ENCODE measurements at places on chromosomes 1 and 21.

- DNase-seq: no peak
Observed at GRCh38 chr1:229984992-229985612, 81.9 kb upstream of the GALNT2 start.

DNA sequence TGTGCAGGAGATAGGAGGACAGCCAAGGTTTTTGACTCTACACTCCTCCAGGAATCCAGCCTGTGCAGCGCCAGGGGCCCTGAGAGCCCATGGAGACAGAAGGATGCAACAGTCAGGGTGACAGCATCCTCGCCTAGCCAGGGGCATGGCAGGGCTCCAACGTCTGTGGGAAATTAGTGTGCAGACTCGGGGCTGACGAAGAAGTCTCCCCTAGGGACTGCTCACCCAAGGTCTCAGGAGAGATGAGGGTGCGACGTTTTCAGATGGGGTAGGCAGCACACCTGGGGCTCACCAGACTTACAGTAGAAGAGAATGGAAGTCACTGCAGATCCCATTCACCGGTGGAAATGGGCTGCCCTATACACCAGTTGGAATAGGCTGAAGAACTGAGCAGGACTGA lies 241.7 kb downstream of the SETD4 start:
- no peak for DNase-seq

DNA sequence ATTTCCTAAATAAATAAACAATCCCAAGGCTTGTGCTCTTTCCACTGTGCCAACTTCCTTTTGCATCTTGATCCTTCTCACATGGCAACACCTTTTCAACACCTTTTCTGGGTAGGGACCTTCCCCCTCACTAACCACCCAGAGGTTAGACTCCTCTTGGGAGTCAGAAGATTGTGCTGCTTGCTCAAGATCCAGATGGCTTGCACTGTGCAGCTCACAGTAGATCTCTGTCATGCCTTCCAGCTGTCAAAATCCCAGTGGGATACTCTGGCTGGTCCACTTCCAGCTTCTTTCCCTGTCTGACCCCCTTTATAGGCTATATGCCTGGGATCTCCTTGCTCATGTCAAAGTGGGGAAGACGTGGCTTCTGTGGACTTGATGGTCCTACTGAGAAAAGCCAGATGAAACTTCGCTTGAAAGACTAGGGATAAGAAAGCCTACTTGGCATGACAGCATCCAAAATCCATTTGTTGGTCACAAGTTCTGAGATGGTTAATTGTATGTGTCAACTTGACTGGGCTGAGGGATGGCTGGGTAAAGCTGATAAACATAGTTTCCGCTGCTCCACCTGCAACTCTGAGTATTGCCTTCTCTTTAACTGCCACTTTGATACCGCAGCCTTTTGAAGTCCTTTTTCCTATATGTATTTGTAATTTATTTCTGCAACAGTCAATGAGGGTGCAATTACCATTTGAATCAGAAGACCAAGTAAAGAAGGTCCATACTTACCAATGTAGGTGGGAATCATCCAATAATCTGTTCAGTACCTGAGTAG lies 74.5 kb downstream of the S1PR1 start:
- DNase-seq: no peak

DNA sequence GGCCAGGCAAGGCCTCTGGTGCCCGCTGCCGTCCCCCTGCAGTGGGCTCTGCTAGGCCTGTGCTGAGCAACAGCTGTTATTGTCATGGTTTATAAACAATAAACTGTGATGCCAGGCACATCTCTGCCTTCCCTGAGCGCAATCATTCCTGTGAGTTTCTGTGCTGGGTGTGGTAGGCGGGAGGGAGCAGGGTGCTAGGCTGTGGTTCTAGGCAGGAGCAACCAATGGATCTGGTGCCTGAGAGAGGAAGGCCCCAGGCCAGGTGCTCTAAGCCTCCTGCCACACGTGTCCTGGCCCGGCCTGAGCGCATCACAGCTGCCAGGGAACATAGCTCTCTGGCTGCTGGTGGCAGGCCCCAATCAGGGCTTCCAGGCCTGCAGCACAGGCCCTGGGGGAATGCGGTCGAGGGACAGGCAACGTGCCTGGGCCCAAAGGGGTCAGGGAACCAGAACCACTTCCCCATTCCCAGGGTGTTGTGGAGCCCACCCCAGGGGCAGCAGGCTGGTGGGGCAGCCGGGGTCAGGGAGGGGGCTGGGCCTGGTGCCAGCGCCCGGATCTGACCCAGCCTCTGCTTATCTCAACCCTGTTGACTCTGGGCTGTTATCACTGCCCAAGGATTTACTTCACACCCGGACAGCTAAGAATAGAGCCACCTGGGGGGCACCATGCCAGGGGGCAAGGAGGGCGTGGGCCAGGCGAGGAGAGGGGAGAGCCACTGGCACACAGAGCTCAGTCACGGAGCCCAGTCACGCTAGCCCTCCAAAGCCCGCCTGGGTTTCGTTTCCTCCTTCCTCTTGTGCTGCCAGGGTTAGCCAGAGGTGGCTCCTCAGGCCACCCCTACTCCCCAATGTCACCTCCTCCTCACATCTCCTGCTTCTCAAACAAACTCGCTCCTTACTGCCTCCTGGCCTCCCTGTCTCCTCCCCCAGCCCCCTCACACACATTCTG lies 11.5 kb downstream of the TRIM46 start:
- DNase-seq: no peak

DNA sequence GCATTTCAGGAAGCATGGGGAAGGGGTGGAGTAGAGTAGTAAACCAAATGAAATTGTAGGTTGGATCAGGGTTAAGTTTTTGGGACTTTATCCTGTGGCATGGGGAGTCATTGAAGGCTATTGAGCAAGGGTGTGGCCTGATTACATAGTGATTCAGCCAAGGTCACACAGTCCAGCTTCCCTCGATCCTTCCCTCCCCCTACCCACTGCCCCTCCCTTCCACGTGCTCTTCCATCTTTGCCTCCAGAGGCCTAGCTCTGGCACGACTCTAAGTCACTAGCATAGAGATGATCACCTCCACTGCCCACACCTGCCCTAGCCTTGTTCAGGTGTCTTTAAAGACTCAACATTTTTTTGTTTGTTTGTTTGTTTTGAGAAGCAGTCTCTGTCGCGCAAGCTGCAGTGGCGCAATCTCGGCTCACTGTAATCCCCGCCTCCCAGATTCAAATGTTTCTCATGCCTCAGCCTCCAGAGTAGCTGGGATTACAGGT lies 37.2 kb upstream of the SLC9A1 start:
- DNase-seq: no peak

- DNase-seq: no peak
Observed at GRCh38 chr1:167529829-167530474, 11.6 kb upstream of the CD247 start.

- DNase-seq: no peak
Observed at GRCh38 chr1:67404212-67404620, 26.0 kb downstream of the SERBP1 start.

DNA sequence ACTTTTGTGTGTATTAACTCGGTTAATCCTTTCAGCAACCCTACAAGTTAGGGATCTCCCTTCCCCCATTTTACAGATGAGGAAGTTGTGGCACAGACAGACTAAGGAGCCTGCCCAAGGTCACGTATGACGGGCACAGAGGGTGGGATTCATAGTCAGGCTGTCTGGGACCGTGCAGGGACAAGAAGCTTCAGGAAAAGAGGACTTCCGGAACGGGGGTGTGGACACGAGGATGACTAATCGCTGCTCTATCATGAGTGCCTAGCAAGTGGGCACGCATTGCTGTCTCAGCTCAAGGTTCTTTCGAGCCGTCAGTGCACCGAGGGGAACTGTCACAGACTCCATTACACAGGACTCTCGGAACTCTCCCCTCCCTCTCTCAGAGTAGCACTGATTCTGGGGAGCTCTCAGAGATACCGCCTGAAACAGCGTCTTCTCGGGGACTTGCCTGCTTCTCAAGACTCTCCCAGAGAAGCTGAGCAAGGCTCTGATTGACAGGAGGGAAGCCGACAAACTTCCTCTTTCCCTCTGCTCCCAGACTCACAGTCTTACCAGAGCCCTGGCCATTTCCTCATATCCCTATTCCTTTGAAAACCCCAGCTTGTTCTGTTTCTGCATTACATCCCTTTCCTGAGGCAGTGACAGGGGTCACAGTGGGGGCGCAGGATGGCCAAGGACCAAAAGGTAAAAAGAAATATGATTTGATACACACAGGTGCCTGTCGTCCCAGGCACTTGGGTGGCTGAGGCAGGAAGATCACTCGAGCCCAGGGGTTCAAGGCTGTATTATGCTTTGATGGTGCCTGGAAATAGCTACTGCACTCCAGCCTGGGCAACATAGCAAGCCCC lies 14.4 kb downstream of the FHAD1 start:
- DNase-seq: no peak

GRCh38 chr1:165717918-165718515 lies 19.7 kb upstream of the ALDH9A1 start:
- no peak for DNase-seq

- no peak for DNase-seq
Observed at GRCh38 chr21:46112725-46113215, 14.9 kb downstream of the COL6A2 start.

- no peak for DNase-seq
Observed at GRCh38 chr1:31930836-31931592, 7.2 kb downstream of the PTP4A2 start.

Data from stimulated activated CD4-positive, alpha-beta T cell treated with anti-CD3 and anti-CD28 coated beads, Interleukin-1b, Interleukin-23, amount 100 ng/mL, for 1 hour (primary cell).